ENCODE measurements at places on chromosomes 2 and 18.

DNA sequence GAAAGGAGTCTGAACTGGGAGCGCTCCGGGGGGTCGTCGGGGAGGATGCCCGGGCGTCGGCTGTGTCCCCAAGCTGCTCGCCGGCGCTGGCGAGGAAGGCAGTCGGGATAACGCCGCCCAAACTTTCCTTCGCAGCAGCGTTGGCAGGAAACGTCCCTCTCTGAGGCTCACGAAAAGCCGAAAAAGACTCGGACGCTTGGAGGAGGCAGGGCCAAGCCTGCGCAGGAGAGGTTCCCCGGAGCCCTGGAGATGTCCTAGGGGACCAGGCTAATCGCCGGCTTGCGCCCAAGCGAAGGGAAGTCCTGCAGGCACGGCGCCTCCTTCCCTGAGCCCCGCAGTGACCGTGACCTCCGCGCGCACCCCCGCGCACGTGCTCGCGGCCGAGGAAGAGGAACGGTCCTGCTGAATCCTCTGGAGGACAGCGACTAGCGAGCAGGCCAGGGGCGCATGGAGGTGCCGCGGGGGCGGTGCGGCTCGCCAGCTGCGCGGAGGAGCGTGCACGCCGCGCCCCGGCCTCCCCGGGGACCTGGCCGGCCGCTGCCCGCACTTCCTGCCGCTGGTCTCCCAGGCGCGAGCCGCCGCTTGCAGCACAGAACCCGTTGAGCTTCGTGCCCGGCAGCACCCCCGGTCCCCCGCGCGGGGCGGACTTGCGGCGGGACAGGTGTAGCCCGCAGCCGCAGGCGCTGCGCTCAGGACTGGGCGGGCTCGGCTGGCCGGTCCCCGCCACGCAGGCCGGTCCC, at the start of gene SH3RF3:
Gene SH3RF3, plus strand, starts transcription at position 590 of the 740 bp plus-strand sequence.
- DNase-seq = peak; percentile 14

- no peak for DNase-seq
These were observed 23.2 kb downstream of the GPR39 start for GRCh38 chr2:132439703-132440398.

DNA sequence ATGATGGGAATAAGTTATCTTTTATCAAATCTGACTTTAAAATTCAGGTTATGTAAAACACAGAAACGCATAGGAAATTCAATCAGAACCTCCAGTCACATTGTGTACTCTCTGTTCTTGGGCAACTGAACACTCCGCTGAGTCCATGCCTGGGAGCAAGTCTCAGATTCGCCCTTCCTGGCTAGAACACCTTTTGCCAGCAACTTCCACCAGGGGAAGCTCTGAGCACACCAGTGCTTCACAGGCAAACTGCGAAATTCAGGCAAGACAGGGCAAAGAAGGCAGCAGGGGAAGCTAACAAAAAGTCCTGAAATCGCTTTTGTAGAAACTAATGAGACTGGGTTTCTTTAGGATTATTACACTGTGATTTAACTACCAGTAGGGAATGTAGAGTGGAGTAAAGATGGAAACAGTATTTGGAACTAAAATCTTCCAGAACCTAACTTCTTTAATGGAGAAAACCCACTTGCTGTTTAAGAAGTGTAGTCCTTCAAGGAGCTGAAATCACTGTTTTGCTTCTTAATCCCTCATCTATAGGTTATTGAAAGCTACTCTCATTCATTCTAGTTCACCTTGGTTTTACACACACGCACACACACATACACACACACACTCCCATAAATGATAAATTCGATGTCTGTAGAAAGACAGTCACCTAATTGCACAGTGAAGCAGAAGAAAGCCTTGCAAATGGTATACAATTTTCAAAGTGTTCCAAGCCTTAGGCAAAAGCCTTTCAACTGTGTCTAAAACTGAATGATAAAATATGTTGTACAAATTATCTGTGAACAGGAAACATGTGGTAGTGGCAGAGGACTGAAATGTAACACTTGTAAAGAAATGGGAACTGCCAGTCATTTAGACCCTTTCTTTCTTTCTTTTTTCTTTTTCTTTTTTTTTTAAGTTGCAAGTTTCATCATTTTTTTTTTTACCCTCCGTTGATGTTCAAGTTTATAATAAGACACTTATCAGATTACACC, 214.5 kb downstream of the TMEM182 start:
- no peak for DNase-seq

GRCh38 chr2:17058772-17059402, 393.3 kb upstream of the CYRIA start:
- no peak for DNase-seq

DNA sequence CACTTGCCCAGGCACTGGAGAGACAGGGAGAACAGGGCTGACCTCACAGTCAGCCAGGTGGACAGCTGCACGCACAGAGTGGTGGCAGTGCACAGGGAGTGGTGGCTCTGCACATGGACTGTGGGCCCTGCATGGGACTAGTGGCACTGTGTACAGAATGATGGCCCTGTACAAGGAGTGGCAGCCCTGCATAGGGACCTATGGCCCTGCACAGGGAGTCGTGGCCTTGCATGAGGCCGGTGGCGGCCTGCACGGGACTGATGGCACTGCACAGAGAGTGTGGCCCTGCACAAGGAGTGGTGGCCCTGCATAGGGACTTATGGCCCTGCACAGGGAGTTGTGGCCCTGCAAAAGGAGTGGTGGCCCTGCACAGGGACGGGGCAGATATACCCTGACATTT, 19.1 kb upstream of the STEAP3 start:
- DNase-seq = no peak

DNA sequence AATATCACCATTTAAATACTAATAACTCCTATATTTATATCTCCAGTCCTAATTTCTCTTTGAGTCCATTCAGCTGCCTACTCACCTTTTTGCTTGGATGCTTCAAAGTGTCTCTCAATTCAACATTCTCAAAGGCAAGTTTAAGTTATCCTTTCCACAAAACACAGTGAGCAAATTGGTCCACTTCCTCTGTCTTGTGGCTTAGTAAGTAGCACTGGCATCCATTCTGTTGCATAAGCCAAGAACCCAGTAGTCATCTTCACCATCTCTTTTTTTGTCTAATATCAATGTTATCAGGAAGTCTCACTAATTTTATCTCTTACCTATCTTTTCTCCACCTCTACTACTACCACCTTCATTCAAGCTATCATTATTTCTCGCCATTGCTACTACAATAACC, 27.4 kb upstream of the IL1RL1 start:
- no peak for DNase-seq

DNA sequence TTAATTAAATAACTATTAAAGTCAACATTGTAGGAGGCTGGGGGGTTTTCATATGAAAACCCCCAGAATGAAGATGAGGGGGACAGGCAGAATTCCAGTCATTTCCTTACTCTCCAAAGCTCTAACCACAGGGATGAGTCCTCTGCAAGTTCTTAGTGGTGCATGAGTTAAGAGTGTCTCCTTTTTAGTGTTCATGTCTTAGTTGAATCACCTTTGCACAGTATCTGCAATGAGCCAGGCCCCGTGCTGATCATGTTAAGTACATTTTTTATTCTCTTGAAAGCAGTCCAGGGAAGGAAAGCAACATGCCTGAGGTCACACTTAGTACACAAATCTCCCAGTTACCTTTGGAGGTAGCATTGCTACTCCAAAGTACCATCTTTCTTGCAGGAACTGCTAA, 25.7 kb upstream of the MSGN1 start:
- DNase-seq = no peak

DNA sequence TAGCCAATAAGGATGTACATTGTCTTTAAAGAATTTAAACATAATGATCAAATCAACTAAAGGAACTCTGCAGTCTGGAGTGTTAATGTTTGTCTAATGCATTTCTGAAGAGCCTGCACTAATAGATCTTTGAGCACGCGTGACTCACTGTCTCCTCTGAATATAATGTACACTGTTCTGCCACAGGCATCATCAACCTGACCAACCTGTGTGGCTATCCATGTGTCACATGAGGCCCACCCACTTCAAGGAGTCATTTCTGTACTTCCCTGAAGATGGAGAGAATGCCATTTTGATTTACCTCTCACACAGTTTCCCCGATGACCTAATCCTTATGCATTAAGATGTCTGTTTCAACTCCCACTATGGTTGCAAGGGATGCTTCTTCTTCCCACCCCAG, 434.0 kb upstream of the SPHKAP start:
- no peak for DNase-seq

DNA sequence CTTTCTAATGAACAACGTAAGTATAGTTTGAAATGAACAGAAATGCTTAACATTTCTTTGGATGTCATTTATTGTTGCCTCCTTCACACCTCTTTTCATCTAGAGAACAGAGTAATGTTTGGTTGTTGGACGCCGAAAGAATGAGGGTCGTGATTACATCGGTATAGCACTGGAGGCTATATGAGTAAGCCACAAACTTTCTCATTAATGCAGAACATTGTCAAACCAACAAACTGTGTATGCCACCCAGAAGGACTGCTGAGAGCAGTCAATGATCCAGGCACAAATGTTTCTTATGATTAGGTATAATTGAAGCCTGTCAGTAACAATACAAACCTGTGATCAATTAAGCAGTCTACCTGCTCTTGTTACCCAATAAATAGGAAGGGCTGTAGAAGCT, 1494.7 kb upstream of the NXPH2 start:
- DNase-seq = no peak

GRCh38 chr2:110645616-110646015, 32.2 kb downstream of the BUB1 start:
- no peak for DNase-seq

GRCh38 chr2:44954889-44955592, 13.5 kb downstream of the SIX3 start:
- no peak for DNase-seq

- DNase-seq = no peak
These were observed 5.7 kb downstream of the PARD3B start for GRCh38 chr2:204550751-204551511.

GRCh38 chr18:6755107-6755506, 25.6 kb downstream of the ARHGAP28 start:
- DNase-seq = no peak

DNA sequence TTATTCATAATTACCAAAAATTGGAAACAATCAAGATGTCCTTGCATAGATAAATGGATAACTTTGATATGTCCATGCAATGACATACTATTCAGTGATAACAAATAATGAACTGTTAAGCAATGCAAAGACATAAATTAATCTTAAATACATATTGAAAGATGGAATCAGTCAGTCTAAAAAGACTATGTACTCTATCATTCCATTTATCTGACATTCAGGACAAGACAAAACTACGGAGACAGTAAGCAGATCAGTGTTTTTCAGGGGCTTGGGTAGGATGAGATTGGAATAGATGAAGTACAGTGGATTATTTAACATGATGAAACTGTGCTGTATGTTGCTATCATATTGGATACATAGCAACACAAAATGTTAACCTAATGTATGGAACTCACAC, 21.3 kb upstream of the ZNF804A start:
- no peak for DNase-seq

DNA sequence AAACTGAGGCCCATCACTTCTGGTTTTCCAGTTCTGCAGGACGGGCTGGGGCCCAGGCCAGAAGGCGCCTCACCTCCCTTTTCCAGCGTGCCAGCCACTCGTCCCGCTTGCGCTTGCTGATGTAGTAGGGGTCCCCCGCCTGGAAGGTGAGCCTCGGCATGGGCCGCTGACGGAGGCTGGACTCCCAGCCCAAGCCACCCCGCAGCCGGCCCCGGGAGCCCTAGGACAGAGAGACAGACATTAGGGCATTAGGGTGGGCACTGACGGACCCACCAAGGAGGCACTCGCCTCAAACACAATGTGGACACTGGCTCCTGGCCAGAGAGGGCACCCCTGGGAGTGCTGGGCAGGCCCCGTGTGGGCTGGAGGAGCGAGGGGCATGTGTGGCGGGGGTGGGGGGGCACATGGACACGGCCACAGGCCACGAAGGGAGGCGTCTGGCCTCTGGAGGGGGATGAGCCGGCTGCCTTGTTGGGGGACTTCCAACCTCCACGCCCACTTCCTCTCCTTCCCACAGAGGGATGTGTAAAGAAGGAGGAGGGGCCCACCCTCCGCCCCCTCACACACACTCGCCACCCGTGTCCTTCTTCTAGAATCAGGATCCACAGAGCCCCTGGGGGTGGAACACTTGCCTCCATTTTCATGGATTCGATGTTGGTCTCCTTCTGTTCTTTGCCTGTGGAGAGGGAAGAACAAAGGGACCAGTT, 66.7 kb downstream of the DNMT3A start:
- peak; percentile 43 for DNase-seq

GRCh38 chr2:28377984-28378678, 14.5 kb upstream of the FOSL2 start:
- DNase-seq = no peak
